ENCODE measurements at places on chromosomes 5 and 9.

DNA sequence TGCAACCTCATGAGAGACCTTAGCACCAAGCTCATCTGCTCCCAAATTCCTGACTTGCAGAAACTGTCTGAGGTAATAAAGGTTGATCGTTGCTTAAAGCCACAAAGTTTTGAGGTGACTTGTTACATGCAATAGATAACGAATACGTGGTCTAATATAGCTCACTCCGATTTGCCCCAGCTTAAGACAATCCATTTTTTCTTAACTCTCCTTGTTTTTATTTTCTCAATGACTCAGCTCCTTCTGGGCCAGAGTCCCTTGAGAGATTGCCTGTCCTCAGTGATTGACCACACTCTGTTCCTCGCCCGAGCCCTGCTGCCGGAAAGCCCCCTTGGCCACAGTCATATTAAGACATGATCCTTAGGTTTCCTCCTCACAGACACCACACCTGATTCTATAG, 63.7 kb upstream of the FANCC start:
- no peak for DNase-seq

DNA sequence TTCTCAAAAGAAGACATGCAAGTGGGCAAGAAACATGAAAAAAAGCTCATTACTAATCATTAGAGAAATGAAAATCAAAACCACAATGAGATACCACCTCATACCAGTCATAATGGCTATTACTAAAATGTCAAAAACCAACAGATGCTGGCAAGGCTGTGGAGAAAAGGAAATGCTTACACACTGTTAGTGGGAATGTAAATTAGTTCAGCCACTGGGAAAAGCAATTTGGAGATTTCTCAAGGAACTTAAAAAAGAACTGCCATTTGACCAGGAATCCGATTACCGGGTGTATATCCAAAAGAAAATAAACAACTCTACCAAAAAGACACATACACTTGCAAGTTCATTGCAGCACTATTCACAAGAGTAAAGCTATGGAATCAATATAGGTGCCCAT, 595.4 kb upstream of the RIOK2 start:
- no peak for DNase-seq

GRCh38 chr5:168531987-168532864, 3.1 kb downstream of the FBLL1 start:
- no peak for DNase-seq

DNA sequence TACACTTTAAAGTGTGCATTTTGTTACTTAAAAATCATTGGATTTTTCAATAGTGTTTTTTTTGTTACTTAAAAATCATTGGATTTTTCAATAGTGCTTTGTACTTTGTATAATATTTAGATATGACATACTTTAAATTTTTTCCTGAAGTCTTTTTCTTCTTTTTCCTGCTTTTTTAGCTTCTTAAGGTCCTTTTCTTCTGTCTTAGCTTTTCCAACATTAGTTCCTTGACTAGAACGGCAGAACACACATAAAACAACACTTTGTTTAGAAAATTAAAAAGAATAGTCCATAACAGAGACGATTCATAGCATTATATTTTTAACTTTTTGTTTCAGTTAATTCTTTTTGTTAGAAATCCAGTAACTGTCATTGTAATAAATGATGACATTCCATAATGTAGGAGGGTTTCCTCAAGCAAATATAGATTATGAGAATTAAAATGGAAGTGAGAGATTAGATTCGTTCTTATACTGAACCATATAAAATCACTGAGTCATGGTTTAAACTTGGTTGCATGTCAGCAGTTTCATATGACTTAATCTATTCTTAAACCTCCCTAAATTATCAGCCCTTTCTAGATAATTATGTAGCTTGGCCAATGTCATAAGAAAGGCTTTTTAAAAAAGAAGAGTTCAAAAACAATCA, 45.3 kb upstream of the RICTOR start:
- DNase-seq = no peak

- DNase-seq = no peak
Measured at GRCh38 chr5:1034986-1035385, 26.4 kb downstream of the NKD2 start.

DNA sequence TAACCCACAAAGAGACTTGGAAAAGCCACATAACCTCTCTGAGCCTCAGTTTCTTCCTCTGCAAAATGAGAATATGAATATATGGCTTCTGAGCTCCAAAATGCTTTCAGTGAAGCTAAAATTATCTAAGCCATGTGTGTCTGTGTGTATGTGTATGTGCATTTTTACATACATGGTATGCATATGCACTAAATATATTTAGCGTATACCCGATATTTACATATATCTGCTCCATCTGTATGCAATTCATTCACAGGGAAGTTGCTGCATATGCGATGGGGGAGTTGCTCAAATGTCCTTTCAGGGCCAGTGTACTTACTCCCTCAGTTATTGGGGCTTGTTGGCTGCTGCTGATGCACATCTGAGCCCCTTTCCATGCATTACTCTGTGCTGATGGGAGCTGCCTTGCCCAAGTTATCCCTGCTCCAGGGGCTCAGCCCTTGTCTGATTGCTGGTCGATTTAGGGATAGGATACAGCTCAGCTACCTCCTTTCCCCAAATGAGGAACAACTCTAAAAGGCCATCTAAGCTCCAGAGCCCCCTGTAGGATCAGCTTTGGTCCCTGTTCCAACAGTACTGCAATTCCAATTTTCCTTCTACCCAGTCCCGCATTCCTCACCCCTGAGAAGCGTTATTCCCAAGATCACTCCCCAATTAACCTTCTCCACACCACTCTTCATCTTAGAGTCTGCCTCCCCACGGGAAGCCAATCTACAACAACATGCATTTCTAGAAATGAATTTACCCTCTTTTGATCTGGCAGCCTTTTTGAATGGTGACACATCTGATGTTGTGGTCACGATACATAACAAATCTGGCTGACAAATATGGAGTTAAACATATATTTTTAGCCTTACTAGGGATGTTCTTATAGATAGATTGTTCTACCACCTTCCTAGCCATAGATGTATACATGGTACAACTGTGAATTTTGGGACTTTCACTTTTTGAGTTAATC, 15.9 kb downstream of the RHOBTB3 start:
- no peak for DNase-seq

DNA sequence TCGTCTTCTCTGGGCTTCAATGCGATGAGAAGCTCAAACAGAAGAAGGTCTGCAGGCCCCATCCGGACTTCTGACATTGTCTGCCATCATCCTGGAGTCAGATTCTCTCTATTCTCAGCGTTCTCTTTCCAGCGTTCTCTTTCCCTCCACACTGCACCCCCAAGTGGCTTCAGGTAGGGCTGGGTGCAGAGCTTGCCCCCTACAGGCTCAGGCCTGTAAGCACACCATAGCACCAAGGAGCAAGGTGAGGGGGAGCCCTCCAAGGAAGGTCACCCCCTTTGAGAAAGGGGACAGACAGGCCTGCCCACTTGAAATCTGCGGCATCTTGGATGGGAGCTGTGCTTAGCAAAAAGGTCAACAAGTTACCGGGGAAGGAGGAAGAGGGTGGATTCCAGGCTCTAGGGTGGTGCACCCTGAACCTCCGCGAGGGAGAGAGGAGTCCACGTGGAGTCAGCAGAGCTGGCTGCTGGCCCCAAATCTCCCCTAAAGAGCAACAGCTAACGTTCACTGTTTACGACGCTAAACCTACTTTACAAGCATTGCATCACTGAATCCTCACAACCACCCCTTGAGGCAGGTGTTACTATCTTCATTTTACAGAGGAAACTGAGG, 27.5 kb downstream of the GPX3 start:
- DNase-seq = no peak

GRCh38 chr5:51988634-51989033, 605.4 kb downstream of the ISL1 start:
- no peak for DNase-seq

GRCh38 chr5:21154526-21154925, 1166.5 kb upstream of the CDH18 start:
- no peak for DNase-seq

DNA sequence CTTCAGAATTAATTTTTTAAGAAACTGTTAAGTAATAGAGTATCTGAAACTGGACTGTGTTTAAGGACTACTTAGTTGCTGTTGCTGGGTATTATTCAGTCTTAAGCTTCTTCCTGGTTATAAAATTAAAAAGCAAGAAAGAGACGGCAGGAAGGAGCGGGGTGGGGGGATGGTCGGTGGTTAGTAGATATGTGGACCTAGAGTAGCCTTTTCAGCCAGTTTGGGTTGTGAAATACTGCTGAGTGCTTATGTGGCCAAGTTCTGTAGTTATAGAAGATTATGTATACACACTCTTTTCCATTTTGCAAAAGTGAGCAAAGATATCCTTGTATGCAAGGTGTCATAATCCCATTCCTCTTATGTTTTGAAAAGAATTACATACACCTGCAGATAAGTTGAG, 28.5 kb downstream of the TRIO start:
- DNase-seq = no peak

DNA sequence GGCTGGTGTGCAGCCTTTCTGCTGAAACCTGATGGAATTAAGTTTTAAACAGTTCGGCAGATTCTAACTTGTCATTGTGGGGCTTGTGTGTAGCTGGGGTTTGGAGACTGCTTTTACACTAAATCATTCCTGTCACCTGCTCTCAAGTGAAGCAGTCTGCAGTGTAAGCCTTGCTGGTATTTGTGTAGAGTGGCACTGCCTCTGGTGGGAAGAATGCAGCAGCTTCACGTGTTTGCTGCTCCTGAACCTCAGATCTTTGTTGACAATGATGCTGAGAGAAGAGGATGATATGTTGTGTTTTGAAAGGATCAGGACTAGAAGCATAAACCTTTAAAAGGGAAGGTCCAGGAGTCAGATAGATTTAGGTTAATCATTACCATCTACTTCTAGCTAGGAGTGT, 88.1 kb downstream of the KDM4C start:
- DNase-seq = peak; percentile 15

- no peak for DNase-seq
Measured at GRCh38 chr5:172638209-172638768, 2.8 kb upstream of the NEURL1B start.

- DNase-seq = no peak
Measured at GRCh38 chr5:142298789-142299188, 26.0 kb downstream of the SPRY4 start.

DNA sequence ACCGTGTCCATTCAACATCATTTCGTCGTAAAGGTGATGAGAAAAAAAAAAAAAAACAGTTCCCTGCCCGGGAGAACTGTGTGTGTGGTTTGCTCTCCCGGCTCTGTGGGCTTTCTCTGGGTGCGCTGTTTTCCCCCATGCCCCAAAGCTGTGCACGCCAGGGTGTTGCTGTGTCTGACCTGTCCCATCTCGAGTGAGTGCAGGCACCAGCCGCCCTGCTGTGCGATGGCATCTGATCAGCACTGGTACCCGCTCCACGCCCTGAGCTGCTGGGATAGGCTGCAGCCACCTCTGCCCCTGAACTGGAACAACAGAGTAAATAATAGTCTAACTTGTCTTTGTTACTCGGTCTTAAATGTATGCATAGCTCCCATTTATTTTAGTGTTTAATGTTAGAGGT, 33.3 kb downstream of the CEP72 start:
- DNase-seq = no peak

- DNase-seq = no peak
Measured at GRCh38 chr9:137099231-137099630, 12.4 kb downstream of the MAN1B1 start.

DNA sequence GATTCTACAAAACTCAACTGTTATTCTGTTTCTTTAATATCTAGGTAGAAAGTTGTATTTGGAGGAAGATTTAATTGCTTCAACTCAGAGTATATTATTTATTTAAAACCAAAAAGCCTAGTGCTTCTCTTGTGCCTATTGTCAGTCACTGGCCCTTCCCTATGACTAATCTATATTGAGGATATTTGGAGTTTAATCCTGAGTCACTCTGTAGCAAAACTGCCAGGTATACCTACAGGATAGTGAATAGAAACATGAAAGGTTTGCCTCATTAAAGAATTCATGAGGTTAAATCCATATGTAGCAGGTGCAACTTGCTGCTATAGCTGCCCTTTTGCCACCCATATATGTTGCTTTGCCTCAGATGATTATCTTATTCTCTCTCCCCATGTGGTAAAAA, 15.1 kb downstream of the PLK2 start:
- DNase-seq = no peak

DNA sequence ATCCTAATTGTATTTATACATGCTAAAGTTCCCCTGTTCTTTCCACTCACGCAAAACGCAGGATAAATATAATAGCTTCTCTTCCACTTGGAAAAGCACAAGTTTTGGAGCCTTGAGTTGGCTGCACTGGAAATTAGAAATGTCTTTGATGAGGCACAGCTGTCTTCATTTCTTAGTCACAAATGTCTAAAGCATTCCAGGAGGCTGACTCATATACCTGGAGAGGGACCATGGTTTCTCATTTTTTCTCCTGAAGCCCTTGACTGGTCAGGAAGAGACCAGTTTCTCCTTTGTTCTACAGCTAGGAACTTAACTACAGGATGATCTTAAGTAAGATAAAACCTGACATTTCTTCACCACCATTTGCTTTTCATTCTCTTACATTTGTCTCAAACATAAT, 16.2 kb downstream of the MTX3 start:
- no peak for DNase-seq

DNA sequence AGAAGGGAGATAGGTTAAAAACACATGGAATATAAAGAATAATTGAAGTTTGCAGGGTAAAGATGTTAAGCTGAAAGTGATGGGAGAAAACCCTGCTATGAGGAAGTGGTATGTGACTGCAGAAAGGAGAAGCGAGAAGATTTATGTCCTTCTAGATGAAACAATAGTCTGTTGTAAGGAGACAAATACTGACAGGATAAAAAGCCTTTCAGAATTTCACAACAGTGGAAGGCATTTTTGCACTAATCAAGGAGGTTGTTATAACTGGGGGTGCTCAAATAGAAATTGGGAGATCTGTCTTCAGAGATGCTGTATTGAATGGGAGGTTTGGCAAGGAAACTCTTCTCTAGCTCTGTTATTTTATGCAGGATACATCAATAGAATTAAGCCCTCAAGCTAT, 69.6 kb downstream of the NMUR2 start:
- no peak for DNase-seq

- no peak for DNase-seq
Measured at GRCh38 chr5:175254155-175254554, 189.8 kb downstream of the DRD1 start.

- DNase-seq = no peak
Measured at GRCh38 chr5:127671218-127671617, 22.3 kb downstream of the CTXN3 start.

GRCh38 chr5:150209099-150209635, 19.3 kb downstream of the SLC6A7 start:
- no peak for DNase-seq

GRCh38 chr5:3517348-3517747, 78.3 kb upstream of the IRX1 start:
- DNase-seq = peak; percentile 36

- DNase-seq = no peak
Measured at GRCh38 chr9:92988215-92988768, 41.0 kb downstream of the FGD3 start.

DNA sequence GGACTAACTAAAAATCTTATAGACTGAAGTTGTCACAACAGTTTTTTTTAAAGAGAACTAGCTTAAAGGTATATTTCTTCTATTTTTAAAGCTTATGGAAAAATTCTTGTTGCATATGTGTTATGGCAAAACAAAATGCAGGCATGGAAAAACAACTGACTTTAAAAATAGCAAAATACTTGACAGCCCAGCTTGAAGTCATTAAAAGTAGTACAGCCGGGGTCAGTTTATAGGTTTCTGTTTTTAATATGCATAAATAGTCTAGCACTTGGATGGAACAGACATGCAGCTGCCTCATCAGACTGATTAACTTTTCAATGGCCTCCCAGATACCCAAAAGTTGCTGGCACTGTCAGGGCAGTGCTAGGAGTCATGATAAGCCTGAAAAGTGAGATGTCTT, 22.3 kb upstream of the ARL15 start:
- DNase-seq = no peak

Measured in neuronal stem cell (in vitro differentiated cells).